Renal cortex interstitium (tissue), 15 donors: ENCODE measurements at places on chromosomes 2 and 18.

DNA sequence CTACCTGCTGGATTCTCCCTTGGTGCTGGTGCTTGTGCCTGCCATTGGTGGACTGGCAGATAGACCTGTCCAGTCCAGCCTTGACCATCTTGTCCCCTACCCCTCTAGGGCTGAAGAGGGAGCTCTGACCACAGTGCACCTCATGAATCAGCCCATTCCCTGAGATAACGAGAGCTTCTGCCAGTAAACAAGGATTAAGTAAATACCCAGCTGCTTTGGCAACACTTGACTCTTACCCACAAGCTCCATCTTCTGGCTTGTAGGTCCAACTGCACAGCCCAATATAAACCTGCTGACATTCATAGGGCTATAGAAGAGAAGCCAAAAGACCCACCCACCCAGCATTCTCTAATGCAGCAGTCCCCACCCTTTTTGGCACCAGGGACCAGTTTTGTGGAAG, 186.4 kb downstream of the PIK3C3 start:
- DNase-seq, result no peak

GRCh38 chr2:41907771-41908207, 140.0 kb upstream of the PKDCC start:
- peak; percentile 67 for DNase-seq

- DNase-seq, result no peak
These were observed 9.8 kb downstream of the ACVR2A start for GRCh38 chr2:147854557-147855134.

GRCh38 chr2:61529944-61530735, 8.0 kb downstream of the XPO1 start:
- no peak for DNase-seq

DNA sequence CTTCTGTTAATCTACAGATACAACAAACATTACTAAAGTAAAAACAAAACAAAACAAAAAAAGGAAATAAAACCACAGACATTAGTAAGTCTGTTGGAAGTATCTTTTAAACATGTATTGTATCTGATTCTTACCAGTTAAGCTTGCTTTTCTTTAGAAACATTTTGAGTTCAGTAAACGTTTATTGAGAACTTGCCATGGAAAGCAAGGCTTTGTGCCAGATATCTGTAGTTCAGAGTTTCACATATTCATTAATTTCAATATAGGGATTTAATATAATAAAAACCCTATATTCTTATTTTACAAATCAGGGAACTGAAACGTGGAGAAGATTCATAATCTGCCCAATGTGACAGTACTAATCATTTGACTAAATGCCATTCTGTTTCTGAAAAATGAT, 1101.0 kb upstream of the GYPC start:
- no peak for DNase-seq

- DNase-seq, result no peak
These were observed 172.3 kb upstream of the KCNJ3 start for GRCh38 chr2:154526234-154526633.

DNA sequence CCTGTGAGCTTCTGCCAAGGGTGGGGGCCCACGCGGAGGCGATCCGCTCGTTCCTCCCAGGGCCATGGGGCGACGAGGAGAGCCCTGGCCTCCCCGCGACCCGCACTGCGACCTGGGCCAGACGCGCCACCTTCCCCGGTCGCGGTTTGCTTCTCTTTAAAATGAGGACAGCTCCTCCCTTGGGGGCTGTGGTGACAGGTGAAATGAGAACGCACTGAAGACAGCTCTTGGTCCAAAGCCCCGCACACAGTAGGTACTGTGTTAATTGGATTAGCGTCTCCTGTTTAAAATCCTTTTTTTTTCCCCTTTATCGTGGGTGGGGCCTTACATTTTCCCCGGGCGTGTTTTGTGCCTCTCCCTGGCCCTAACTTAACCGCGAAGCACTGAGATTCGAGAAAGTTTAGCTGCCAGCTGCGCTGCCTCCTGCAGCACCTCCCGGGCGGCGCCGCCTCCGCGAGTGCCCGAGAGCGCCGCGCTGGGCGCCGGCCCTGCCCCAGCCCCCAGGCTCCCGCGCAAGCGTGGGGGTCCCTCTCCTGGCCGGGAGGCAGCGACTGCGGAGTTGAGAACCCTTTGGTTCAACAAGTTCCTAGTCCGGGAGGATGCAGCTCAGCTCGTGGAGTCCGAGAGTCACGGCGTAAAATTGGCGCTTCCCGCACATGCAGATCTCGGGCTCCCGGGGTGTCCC, 1.1 kb downstream of the HPCAL1 start:
- no peak for DNase-seq

DNA sequence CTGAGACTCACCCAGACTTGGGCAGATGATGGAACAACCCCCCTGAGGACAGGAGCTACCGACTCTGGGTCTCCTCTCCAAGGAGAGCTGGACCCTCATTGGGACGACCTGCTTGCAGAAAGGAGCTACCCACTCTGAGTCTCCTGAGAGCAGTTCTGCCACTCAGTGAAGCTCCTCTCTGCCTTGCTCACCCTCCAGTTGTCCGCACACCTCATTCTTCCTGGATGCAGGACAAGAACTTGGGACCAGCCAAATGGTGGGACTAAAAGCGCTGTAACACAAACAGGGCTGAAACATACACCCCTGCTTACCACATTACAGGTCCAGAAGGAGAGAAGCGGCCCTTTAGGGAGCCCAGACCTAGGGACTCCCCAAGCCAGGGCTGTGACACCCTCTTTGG, 124.9 kb upstream of the CCDC150 start:
- no peak for DNase-seq

- no peak for DNase-seq
These were observed 267.1 kb downstream of the PRKCE start for GRCh38 chr2:45918463-45919159.

DNA sequence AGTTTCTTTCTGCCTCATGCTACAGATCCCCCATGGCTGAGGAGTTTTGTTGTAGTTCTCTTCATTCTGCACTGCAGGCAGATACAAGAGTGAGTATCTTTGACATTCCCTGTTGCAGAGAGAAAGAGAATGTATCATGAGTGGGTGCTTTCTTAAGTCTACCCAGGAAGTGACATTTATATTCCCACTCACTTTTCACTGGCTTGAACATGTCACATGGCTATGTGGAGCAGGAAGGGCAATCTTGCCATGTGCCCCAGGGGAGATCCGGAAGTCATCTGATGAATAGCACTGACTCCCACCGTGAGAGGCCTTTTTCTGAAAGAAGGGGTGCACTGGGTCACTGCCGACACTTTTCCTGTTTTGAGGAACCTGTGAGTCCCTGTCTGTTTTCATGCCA, 66.4 kb upstream of the BOD1L2 start:
- DNase-seq, result no peak

- DNase-seq, result no peak
These were observed 696.7 kb upstream of the SOX11 start for GRCh38 chr2:4995466-4995865.

DNA sequence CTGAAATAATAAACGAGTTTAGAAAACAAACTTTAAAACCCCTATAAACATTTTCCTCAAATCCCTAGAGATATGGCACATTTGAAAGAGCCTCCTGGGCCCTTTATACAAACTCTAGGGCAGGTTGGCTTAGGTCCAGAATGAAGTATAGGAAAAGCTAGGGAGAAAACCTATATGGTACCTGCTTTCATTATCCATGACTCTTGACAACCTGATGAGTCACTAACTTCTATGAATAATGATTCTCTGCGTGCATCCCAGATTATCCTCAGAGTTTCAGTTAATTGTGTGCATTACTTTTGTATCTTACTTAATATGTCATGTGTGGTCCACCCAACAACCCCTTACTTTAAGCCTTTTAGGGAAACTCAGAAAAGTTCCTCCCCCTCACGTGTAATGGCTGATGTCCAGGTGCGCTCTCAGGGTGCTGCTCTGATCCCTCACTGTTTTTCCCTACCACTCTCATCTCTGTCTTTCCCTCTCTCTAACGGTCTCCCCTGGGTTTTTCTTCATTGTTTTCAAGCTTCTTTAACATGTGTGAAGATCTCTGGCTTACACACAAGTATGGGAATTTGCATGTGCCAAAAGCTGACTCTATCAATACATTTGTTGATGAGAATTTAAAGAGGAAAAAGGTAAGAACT, 78.5 kb downstream of the LRP1B start:
- no peak for DNase-seq

DNA sequence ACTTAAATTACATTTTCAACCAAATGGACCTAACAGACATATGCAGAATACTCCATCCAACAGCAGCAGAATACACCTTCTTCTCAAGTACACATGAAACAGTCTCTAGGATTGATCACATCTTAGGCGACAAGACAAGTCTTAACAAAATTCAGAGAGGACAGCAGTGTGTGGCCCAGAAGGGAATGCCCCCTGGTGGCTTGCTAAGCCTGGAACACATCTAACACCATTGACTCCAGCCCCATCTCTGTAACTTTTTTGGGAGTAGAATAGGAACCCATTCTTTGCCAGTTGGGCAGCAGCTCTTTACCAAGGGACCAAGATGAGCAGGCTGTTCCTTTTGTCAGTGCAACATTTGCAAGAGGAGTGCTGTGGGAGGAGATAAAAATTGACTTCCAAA, 249.9 kb downstream of the PLCL1 start:
- no peak for DNase-seq

DNA sequence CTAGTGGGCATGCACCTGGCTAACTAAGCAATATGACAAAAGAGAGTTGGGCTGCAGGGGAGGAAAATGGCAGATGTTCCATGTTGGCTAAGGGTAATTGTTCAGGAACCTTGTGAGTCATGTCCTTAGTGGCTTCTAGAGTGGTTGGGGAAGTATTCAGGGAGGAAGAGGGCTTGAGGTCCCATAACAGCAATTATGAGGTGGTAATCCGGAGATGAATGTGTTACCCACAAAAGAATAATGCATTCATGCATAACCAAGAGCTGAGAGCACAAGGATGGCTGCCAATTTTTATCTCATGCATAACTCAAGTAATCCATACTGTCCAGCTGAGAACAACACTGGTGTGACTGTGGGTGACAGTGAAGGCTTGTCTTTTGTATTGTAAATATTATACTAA, 42.9 kb downstream of the TMEFF2 start:
- DNase-seq, result no peak

DNA sequence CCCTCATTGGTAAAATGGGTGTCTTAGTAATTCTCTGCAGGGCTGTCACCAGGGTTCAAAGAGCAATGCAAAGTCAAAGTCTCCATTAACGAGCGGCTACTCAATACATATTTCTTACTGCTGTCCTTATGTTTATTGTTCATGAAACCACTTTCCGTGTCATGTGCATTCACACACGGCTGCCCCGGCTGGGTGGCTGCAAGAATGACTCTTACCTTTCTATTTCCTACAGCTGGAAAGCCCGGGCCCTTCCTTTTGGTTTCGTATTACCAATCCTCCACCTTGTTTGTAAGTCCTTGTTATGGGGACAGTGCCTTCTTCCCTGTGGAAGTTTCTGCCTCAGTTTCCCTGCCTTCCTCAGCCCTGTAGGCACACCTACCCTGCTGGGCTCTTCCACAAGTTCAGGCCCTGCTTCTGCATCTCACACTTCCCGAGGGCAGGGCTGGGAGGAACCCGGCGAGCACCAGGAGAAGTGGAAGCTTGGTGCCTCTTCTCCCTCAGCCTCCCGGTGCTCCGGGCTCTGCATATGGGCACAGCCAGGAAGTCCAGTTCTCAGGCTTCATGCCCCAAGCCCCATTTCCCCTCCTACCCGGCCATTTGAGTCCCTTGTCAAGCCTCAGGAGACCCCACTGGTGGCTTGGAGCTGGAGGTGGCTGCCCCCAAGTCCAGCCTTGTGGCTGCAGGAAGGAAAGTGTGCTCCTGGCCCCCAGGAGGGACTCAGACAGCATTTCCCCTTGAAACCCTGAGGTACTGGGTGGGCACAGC, 18.7 kb upstream of the ACKR3 start:
- no peak for DNase-seq

DNA sequence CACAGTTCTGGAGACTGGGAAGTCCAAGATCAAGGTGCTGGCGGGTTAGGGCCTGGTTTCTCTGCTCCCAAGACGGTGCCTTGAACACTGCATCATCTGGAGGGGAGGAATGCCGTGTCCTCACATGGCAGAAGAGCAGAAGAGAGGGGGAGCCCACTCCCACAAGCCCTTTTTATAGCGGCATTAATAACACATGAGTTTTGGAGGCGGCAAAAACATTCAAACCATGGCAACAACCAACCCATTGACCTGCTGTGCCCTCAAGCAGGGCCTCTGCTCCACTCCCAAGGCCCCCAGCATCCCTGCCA, 62.0 kb downstream of the SMAD7 start:
- DNase-seq, result no peak

DNA sequence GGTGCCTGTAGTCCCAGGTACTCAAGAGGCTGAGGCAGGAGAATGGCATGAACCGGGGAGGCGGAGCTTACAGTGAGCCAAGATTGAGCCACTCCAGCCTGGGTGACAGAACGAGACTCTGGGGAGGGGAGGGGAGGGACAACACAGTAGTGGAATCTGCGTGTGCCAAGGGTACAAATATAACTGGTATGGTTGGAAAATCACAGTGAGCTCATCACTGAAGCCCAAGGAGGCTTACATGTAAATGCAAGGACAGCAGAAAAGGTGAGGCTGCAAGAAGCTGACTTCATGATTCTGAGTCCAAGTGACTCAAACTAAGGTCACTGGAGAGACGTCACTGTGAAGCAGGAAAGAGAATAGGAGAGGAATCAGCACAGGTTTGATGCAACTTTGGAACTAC, 9.2 kb downstream of the SEPTIN10 start:
- DNase-seq, result no peak

GRCh38 chr2:196239622-196240587, 68.5 kb upstream of the STK17B start:
- no peak for DNase-seq

- DNase-seq, result no peak
These were observed 3.0 kb downstream of the INHBB start for GRCh38 chr2:120348737-120349439.

- no peak for DNase-seq
These were observed 34.0 kb downstream of the TMEM37 start for GRCh38 chr2:119465687-119466086.

- no peak for DNase-seq
These were observed 240.4 kb downstream of the PRKCE start for GRCh38 chr2:45891719-45892424.

DNA sequence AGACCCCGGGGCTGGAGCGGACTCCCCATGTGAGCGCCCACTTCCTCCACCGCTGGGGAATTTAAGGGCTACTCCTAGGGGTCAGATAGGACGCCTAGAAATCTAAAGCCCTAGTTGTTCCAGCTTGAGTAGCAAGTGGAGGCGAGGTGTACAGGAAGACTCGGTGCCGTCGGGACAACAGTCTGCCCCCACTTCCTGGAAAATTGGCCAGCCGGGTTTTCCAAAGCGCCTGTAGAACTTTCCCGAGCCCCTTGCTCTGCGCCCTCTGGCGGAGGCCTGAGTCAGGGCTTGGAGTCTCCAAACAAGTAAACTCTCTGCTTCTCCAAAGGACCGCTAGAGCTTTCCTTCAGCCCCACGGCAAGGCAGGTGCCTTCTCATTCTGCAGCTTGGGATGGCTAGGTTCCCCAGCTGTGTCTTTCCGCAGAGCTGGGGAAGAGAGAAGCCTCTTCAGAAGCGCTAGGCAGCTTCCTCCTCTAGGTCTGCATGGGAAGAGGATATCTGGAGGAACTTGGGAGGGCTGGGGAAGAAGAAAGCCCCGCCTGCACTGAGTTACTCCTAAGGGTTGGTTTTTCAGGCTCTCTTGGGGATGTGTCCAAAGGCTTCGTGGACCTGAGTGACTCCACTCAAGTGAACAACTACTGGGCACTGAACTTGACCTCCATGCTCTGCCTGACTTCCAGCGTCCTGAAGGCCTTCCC, 681 bp downstream of the SPR start:
- peak; percentile 83 for DNase-seq

- DNase-seq, result peak; percentile 35
These were observed 207.0 kb upstream of the FANCL start for GRCh38 chr2:58448065-58448507.
